ENCODE measurements at places on chromosomes 7 and 10.

DNA sequence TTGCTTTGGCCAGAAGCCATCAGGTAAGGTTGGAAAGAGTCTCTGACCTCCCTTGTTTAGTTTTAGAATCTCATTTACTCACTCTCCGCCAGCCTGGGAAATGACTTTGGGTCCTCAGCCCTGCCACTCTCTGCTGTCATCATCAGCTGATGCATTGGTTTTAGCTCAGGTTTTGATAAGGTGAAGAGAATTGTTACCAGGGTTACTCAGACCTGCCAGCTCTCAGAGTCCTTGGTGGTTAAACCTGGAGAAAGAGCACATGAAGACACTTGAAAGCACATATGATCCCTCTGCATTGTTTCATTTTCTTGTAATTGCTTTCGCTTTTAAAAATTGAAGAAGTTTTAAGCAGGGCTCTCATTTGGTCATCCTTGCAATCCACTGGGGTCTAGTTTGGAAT lies 4.0 kb upstream of the CROT start:
- no peak for DNase-seq

- DNase-seq: peak; percentile 56
Measured at GRCh38 chr7:116258734-116259133, 48.4 kb downstream of the TES start.

GRCh38 chr7:147106746-147107145 lies 990.1 kb downstream of the CNTNAP2 start:
- DNase-seq: no peak

DNA sequence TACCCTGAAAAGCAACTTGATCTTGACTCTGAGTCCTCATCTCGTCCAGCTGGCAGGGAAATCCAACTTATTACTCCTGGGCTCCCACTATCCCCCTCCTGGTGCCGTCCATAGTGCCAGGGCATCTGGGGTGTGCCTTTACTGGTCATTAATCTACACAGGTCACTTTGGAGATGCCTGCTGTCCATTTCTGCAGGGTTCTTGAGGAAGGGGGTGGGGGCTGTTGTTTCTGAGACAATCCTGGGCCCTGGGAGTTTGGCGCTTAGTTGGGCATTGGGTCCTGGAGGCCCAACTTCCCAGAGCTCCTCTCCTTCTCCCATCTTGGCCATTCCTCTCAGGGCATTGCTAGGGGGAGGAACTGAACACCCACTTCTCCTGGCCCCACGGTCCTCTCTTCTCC lies 6.0 kb upstream of the TACR2 start:
- DNase-seq: no peak

GRCh38 chr7:112283382-112283910 lies 77.0 kb downstream of the ZNF277 start:
- DNase-seq: no peak
